ENCODE measurements at places on chromosomes 5 and 9.

- DNase-seq, result no peak
Observed at GRCh38 chr5:167816864-167817263, 474.6 kb upstream of the WWC1 start.

DNA sequence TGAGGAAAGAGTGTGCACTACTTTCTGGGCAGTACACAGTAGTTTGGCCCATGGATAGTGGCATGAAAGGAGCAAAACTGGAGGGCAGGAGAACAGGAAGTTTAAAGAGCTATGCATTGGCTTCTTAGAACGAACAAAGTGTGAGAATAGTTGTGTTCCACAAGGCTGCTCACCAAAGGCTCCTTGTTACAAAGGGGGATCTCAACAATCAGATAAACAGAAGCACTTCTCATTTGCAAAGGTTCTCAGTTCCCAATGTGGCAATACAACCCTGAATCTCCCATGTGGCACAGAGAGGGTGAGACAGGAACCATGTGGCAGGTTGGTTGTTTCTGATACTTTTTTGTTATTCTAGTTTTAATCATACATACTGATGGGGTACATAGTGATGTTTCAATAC lies 158.4 kb downstream of the CARTPT start:
- no peak for DNase-seq

DNA sequence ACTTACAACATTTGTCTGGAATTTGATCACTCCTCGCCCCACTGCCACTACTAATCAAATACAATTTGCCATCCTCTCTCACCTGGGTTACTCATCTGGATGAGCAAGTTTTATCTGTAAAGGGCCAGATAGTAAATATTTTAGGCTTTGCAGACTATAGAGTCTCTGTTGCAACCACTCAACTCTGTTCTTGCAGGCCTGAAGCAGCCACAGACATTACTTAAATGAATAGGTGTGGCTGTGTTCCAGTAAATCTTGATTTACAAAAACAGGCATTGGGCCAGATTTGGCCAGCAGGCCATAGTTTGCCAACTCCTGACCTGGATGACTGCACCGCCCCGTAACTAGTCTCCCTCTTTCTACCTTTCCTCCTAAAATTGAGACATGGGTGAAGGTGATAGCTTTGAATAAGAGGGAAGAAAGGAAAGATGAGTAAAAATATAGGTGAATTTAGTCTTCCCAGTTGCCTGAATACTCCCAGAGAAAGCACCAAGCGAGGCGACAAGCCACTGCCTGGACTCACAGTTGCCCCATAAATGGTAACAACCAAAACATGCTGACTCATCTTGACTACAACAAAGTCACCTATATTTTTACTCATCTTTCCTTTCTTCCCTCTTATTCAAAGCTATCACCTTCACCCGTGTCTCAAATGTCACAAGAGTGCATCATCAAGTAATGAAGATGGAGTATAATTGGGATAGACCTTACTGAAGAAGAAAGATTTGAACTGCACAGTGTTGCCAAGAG lies 32.5 kb upstream of the SCAMP1 start:
- no peak for DNase-seq

- no peak for DNase-seq
Observed at GRCh38 chr5:136030252-136030651, 1.5 kb downstream of the TGFBI start.
